ENCODE measurements at places on chromosomes 2 and 18.

DNA sequence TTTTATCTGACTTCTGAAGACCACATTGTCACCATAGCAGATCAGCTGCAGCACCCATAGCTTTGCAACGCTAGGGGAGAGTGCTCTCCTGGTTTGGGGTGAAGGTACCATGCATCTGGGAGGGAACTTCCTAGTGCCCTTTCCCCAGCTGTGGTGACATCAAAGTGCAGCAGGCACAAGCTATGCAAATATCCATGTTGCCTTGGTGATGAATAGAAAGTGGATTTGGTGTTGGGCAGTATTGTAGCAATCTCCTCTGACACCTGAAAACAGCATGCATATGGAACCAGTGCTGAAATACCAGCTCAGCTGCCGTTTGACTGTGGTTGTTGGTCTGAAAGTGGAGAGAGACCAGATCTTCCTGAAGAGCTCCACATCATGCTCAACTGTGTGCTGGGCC is 37.1 kb downstream of the BCL2L11 start:
- DNase-seq: no peak

GRCh38 chr18:55763298-55763697 is 175.3 kb upstream of the TCF4 start:
- peak; percentile 61 for DNase-seq

DNA sequence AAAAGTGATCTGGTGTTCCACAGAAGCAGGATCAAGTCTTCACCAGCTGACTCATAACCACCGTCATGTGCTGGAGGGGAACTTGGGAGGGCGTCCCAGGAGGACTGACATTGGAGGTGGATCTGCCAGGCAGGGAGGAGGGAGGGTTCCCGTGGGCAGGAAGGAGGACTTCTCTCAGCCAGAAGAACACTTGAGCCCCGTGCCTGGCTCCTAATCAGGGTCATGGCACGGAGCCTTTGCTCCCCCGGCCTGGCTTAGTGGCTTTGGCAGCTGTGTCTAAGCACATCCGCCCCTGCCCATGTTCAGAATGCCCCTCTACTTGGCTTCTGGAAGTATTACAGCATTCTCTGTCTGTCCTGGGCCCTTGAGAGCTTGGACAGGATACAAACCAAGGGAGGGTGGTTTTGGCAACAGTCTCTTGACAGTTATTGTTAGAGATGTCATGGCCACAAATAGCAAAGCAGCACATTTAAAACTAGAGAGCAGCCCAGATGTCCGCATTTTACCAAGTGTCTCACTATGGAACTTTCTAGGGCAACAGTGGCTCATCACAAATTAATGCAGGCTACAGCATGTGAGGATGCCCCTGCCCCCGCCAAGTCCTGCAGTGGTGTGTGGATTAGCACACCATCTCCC is 11.5 kb downstream of the PPP1R7 start:
- DNase-seq: peak; percentile 75

GRCh38 chr2:71554706-71555056 is 101.3 kb downstream of the DYSF start:
- DNase-seq: no peak

DNA sequence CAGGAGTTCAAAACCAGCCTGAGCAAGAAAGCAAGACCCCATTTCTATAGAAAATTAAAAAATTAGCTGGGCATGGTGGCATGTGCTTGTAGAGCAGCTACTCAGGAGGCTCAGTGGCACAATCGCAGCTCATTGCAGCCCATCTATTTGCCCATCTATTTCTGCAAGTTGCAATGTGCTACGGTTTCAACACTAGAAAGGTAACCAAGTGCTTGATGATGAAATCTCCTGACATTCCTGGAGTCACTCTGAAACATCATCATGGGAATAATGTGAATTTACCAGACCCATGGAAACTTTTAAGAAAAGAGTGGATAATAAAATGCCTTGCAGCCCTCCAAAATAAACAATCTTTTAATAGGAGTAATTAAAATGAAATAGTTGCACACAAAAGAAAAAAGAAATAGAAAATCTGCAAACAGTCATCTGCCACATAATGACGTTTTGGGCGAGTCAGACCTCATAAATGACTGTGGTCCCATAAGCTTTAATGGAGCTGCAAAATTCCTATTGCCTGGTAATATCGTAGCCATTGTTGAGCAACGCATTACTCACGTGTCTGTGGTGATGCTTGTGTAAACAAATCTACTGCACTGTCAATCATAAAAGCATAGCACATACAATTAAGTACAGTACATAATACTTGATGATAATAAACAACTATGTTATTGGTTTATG is 46.6 kb upstream of the AMMECR1L start:
- DNase-seq: peak; percentile 52

DNA sequence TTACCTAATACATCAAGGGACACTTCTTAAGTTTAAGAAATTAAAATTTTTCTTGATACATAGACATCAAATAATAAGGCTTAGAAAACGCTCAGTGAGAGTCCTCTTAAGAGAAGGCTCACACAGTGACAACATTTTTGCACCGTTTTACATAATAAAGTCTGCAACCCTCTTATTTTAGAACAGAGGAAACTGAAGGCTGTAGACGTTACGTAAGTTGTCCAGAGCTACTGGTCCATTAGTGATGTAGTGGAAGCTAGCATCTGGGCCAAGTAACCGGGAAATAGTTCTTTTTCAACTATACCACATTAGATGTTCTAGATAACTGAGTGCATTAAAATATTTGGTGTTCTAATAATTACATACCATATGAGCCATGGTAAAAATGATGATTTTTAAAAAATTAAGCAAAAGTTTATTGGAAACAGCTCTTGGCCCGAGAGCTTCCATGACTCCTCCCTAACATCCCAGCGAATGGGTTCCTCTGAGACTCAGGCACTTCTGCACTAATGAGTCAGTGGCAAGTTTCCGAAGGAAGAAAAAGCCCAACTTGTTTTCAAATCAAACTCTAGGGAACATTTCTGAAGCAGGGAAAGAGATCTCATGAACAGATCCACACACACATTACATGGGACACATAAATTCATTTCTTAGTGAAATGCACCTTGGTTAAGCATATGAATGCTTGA is 232.6 kb upstream of the PXDN start:
- DNase-seq: peak; percentile 56

DNA sequence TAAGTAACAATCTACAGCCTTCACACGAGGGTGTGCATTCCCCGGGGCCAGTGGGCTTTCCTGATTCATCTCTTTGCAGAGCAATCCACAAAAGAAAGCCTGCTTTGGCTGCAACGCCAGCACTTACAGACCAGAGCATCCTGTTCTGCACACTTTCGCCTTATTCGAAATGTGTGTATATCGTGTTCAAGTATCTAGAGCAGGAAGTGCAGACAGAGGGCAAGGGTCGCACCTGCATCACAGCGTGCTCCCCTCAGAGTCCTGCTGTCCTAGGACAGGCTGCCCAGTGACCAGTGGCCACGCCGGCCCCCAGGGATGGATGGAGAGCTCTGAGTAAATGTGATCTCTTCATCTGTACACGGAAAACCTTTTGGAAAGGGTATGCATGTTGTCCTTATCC is 264.3 kb downstream of the ZNF516 start:
- no peak for DNase-seq

DNA sequence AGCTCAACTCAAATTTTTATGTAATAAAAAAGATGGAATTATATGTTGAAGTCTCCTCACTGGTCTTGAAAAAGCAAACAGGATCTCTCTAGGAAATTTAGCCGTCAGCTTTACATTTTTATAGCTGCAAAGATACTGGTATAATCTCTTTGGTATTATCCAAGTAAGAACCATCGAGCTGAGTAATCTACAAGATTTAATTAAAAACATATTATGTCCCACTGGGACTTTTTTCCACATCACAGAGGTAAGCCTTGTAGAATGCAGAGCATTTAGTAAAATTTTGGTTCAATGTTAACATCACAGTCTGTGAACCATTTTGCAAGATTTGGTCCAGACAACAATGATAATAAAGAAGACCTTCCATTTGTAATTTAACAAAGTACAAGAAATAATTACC is 162.6 kb upstream of the SLC39A10 start:
- peak; percentile 67 for DNase-seq

DNA sequence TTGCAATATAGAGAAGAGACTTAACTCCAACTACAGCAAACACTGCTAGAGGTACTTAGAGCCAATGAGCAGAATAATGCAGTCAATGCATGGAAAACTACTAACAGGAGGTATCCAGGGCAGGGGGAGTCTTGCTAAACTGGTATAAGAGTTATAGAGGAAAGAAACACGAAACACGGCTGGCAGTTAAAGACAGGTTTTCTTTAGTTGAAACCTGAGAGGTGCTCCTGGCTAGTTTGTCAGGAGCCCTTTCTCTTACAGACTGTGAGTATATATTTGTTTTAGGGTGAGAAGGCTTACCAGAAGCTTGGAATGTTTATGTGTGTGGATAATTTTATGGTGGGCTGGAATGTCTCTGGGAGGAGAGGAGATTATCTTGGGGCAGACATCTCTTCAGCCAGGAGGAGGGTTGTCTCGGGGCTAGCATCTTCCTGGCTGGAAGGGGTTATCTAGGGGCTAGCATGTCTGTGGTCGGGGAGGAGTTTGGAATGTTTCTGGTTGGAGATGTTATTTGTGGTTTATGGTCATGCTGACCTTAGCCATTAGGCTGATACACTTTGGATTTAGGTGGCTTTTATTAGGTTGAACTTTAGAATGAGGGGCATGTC is 1048.8 kb downstream of the DPP10 start:
- no peak for DNase-seq

- DNase-seq: no peak
These were observed 221.6 kb downstream of the MYCN start for GRCh38 chr2:16161768-16162490.

DNA sequence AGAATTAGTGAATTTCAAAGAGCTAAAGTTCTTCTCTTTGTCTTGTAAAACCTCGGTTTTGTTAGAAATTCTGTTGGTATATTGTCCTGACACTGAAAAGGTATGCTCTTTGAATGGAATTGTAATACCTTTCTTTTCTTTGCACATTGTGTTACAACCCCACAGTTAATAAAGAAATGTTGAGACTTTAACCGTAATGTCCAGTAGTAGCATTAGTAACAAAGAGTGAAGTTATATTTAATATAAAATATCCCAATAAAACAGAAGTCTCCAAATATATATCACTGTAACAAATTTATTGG is 69.8 kb downstream of the EHBP1 start:
- DNase-seq: no peak

- no peak for DNase-seq
These were observed 51.3 kb downstream of the G6PC2 start for GRCh38 chr2:168952424-168952823.

GRCh38 chr2:179772346-179772745 is 89.1 kb downstream of the ZNF385B start:
- no peak for DNase-seq

GRCh38 chr2:50492477-50492851 is 539.5 kb downstream of the NRXN1 start:
- DNase-seq: peak; percentile 60

- no peak for DNase-seq
These were observed 89.0 kb downstream of the INSIG2 start for GRCh38 chr2:118177318-118177717.

GRCh38 chr2:13676269-13676668 is 956.2 kb upstream of the LRATD1 start:
- peak; percentile 54 for DNase-seq

- no peak for DNase-seq
These were observed 92.0 kb downstream of the PMS1 start for GRCh38 chr2:189876271-189876670.

DNA sequence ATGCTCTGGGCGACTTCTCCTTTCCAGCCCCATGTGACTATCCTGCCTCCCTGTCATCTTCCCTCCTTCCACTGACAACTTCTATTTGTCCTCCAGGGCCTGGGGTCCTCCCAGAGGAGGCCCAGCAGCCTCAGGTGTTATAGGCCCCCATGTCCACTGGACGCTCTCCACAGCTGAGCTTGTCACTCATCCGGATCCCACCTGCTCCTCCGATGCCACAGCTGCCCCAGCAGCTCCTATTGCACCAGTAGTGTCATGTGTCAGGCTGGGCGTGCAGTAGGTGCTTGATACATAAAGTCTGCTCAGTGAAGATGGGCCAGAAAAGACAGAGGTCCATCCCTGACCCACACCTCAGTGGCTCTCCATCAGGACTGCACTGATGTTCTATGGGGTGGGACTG is 305.7 kb upstream of the MYT1L start:
- no peak for DNase-seq

DNA sequence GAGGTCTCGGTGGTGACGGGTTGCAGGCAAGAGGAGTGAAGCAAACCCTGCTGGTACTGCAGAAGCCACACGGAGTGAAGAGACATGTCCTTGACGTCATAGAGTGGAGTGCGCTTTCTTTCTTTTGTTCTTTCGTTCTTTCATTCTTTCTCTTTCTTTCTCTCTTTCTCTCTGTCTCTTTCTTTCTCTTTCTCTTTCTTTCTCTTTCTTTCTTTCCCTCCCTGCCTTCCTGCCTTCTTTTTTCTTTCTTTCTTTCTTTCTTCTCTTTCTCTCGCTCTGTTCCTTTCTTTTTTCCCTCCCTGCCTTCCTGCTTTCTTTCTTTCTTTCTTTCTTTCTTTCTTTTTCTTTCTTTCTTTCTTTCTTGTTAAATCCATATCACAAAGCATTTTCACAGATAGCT is 39.2 kb downstream of the LRRFIP1 start:
- no peak for DNase-seq

DNA sequence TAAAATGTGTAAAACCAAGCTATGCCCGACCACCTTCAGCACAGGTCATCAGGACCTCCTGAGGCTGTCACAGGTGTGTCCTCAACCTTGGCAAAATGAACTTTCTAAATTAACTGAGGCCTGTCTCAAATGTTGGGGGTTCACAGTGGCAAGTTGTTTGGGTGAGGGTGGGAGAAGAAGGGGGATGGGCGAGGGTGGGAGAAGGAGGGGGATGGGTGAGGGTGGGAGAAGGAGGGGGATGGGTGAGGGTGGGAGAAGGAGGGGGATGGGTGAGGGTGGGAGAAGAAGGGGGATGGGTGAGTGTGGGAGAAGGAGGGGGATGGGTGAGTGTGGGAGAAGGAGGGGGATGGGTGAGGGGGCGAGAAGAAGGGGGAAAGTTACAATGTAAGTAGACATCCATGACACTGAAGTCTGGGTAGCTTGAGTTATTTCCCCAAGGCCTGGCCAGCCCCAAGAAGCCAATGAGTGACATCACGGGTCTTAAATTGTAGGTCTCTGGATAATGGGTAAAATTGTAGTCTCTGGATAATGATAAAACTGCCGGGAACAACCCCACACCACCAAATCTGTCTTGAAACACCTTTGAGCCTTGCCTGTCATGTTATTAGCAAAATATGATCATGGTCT is 56.3 kb downstream of the TIMM21 start:
- peak; percentile 20 for DNase-seq

DNA sequence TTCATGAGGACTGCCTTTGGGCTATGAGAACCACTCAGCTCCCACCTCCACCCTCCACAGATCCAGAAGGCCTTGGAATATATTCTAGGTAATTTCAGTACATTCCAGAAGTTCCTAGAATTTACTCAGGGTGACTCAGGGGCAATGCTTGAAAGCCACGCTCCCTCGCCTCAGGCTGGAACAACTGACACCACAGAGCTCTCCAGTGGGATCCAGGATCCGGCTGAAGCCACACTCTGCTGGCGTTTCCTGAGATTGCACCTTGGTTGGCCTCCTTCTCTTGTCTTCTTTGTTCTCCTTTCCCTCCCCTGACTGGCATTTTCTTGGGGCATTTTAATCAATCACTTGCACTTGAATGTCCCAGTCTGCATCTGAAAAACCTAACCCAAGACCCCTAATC is 92.6 kb upstream of the KCNE4 start:
- DNase-seq: peak; percentile 93

- no peak for DNase-seq
These were observed 308.0 kb upstream of the STON1 start for GRCh38 chr2:48221846-48222516.

GRCh38 chr2:171583566-171583965 is 61.3 kb downstream of the CYBRD1 start:
- DNase-seq: no peak
